Sciatic nerve (tissue), 2 donors: ENCODE measurements at places on chromosomes 4 and X. TPM values are rescaled to one million over a fixed set of nuclear protein-coding genes. Genes with fewer than 3 reads are reported as not detected.

- no peak for DNase-seq
These were observed 153.3 kb downstream of the LDB2 start for GRCh38 chr4:16745009-16745635.

GRCh38 chr4:87399148-87399547 lies 8.2 kb upstream of the HSD17B11 start:
- DNase-seq, result no peak

- no peak for DNase-seq
These were observed 119.1 kb downstream of the RTL9 start for GRCh38 chrX:110477593-110478228.

DNA sequence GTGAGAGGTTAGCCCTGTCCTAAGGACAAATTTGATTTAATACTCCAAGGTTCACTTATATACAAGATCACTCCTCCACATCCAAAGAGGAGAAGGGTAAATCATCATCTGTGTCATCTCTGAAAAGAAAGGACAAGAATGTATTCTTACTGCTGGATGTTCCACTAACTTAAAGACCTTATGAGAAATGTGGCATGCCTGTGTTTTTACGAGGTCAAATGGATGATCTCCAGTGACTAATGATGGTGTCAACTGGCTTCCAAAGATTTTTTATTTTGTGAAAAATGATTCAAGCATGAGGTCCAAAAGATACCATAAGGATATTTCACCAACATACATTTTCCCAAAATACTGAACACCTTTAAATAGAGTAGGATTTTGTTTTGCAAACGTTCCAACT lies 143.4 kb downstream of the PTCHD1 start:
- DNase-seq, result no peak

DNA sequence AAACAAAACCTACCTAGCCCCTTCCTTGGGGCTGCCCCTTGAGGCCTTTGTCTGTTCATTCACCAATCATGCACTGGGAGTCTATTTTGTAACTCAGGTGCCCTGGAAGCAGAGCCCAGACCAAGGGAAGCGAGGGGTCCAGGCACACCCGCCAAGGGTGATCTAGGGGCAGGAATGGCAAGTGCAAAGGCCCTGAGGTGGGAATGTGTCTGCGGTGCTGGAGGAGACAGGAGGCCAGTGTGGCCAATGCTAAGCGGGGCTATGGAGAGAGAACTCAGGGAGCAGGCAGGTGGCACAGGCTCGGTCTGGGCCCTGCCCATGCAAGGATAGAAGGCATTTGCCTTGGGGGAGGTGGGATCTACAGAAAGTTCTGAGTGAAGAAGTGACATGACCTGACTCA lies 3.5 kb upstream of the SH3BP2 start:
- peak; percentile 50 for DNase-seq

GRCh38 chrX:118526149-118526548 lies 30.5 kb downstream of the DOCK11 start:
- no peak for DNase-seq

- no peak for DNase-seq
These were observed 14.9 kb downstream of the CCSER1 start for GRCh38 chr4:90142081-90142480.

GRCh38 chr4:155614111-155614762 lies 52.4 kb upstream of the GUCY1A1 start:
- no peak for DNase-seq

DNA sequence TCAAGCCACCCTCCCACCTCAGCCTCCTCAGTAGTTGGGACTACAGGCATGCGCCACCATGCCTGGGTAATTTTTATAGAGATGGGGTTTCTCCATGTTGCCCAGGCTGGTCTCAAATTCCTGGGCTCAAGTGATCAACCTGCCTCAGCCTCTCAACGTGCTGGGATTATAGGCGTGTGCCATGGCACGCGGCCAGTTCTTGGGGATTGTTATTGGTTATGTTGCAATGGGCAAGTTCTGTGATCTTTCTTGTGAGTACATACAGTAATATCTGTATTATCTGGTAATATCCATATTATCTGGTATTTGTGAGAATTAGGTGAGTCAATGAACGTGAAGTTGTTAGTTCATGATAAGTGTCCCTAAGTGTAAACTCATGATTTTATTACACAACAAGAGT lies 90.3 kb upstream of the TBL1X start:
- no peak for DNase-seq

DNA sequence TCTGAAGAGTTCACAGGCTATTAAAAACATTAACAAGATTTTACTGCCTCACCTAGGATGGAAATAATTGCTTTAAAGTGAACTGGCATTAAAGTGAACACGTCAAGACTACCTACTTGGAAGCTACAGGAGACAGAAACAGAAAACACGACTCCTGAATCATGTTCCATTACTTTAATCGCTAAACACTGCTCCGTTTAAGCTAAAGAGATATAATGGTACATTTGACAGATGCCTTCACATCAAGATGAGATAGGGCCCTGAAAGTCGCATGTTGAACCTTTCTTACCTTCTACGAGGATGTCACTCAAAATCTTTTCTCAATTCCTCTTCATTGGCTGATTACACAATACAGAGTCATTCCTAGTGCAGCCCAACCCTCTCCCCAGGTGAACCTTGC lies 206.3 kb upstream of the GATB start:
- DNase-seq, result no peak

GRCh38 chr4:54063229-54063628 lies 1.2 kb downstream of the CHIC2 start:
- DNase-seq, result no peak

GRCh38 chr4:139711461-139711860 lies 45.8 kb downstream of the MGST2 start:
- no peak for DNase-seq

- no peak for DNase-seq
These were observed 144.3 kb downstream of the LDB2 start for GRCh38 chr4:16754104-16754503.

- no peak for DNase-seq
These were observed 56.0 kb downstream of the MED28 start for GRCh38 chr4:17670423-17670822.

DNA sequence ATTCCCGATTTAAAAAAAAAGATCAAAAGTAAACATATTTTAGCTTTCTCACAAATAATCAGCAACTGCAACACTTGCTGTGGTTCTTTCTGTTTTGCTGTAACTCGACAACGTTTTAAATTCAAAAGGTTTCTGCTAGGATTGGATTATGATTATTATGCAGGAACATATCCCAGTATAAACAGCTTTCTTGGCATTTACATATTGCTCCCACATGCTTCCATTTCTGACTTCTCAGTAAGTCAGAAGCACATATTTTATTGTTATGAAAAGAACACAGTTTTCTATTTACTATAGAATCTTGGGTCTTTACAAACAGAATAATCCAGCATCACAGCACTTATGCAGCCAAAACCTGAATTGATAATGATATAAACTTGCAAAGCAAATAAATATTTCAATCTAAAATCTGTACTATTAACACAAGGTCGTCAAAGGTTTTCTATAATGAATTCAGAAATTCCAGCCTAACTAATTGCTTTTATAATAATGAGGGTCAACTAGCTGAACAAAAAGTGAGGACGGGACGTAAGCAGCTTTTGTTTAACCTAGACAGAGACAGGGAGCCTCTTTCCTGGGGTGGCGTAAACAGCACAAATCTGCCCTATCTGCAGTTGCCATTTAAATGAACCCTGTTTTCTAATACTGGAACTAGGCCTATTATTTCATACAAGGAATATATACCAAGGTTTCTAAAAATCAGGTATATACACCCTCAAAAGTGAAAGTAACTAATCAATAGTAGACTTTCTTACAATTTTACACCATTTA lies 9.8 kb upstream of the PCDH18 start:
- no peak for DNase-seq

DNA sequence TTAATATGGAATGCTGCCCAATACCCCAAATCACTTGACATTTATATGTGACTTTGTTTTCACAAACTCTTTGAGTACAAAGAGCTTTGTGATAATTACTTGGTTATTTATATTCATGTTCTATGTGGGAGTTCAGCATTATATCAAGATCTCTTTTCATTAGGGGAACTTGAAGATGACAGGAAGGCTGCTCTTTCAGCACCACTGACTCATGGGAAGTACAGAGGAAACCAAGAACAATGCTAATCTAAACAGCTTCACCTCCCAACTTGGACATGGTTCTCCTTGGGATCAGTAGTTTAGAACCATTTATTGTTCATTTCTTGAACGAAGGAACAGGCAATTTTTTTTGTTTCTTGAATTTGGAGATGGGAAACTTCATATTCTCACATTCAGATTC lies 184.0 kb upstream of the AFF2 start:
- no peak for DNase-seq

GRCh38 chr4:188403272-188403671 lies 264.0 kb downstream of the TRIML1 start:
- no peak for DNase-seq

- no peak for DNase-seq
These were observed 185.6 kb downstream of the RAP1GDS1 start for GRCh38 chr4:98446499-98447375.

DNA sequence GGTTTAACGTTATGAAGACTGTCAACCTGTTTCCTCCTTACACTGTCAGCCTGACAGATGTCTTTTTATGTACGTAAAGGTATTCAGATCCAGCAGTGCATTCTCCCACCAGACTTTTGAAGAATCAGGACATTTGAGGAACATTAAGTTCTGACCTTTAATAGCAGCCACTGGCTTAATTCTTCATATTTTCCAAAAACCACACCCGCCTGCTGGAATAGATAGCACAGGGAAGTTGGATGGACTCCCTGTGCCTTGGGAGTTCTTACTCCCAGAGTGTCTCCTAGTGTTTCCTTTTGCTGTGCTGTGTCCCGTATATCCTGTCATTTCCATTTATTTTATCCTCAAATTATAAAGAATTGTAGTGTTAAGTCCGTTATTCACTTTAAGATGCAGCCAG lies 94.5 kb downstream of the AFF1 start:
- DNase-seq, result no peak

GRCh38 chr4:76252271-76252653 lies 741 bp downstream of the FAM47E start:
- DNase-seq, result no peak

DNA sequence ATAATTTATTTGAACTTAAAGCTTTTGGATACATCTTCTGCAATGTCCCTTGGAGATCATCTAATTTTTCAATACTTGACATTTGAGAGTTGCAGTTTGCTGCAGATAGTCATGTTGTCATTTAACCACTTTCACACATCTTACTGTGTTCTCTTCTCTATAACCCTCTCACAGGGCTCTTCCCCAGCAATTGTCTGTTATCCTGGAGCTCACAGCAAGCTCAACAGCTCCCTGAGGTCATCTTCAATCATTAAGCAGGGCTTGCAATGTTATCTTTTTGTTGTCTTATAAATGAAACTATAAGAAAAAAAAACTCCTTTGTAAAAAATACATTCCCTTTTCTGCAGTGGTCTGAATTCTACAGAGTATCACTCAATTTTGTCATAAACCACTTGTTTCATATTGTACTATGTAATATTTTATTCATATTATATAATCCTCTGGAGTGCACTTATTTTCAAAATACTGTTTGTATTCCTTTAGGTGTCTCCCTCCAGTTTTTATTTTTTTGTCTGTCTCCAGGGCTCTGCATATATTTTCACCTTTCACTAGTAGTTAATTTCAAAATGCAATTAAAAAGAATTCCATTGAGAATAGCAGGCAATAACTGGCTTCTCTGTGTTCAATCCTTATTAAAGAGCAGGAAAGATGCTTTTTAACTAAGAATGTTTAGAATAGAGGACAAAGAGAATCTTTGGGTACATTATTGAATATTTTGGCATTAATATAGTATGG lies 106.3 kb upstream of the ARSJ start:
- DNase-seq, result no peak

DNA sequence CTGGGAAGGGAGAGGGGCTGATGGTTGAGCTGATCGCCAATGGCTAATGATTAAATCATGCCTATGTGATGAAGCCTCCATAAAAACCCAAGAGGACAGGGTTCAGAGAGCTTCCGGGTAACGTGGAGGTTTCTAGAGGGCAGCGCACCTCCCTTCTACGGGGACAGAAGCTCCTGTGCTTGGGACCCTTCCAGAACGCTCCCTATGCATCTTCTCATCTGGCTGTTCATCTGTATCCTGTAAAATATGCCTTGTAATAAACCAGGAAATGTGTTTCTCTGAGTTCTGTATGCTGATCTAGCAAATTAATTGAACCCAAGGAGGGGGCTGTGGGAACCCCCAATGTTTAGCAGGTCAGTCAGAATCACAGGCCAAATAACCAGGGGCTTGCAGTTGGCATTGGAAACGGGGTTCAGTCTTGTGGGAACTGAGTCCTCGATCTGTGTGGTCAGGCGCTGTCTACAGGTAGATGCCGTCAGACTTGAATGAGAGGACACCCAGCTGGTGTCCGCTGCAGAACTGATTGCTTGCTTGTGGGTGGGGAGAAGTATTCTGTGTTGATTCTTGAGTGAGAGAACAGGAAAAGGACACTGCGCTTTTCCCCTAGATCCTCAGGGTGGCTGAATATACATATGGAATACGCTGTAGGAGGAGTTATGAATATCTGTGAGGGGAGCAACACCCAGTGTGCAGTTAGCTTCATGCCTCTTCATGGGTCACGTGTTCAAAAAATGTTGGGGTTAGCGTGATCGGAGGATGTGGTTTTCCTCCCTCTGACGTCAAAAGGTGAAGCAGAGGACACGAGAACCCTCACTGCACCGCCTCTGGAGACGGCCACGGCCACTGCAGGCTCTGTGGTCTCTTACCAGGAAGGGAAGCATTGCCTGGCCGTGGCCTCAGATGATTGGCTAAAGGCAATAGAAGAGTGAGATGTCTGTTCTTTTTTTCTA lies 29.2 kb downstream of the HTT-AS start:
- DNase-seq, result peak; percentile 76

GRCh38 chr4:186924723-186925122 lies 201.1 kb upstream of the FAT1 start:
- no peak for DNase-seq

DNA sequence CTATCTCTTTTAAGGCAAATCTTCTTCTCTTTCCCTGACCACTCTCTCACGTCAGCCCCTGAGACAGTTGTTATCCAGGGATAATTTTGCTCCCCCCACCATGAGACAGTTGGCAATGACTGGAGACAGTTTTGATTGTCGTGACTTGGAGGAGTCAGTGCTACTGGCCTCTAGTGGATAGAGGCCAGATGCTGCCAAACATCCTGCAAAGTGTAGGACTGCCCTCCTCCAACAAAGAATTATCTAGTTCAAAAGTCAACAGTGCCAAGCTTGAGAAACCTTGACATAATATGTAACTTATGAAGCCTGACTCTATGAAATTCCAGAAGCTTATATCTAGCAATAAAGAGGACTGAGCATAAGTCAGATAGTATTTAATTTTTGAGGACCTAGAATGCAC lies 502.1 kb upstream of the IGFBP7 start:
- no peak for DNase-seq

GRCh38 chrX:155148724-155149537 lies 67.3 kb upstream of the VBP1 start:
- DNase-seq, result no peak

GRCh38 chr4:18321956-18322530 lies 300.5 kb upstream of the LCORL start:
- DNase-seq, result no peak

GRCh38 chr4:110292994-110293744 lies 94.8 kb upstream of the ELOVL6 start:
- DNase-seq, result no peak

SLIT2 gene
- 159 TPM for total RNA-seq

PRSS12 gene
- 1.1 TPM for total RNA-seq

TMEM150C gene
- 14.3 TPM for total RNA-seq

LINC00632 gene
- total RNA-seq, result 1,334 TPM

UGT2A3 gene
- total RNA-seq, result not detected

MAGED2 gene
- total RNA-seq, result 182 TPM

UGT2B10 gene
- total RNA-seq, result not detected

FOXP3 gene
- 0.13 TPM for total RNA-seq

MAGED1 gene
- total RNA-seq, result 75.8 TPM

FRYL gene
- 172 TPM for total RNA-seq

P2RY8 gene
- 2.5 TPM for total RNA-seq

SRPK3 gene
- total RNA-seq, result 1.1 TPM
